Inflammatory macrophage treated with lipopolysaccharide for 1 hour (primary cell): ENCODE measurements at places on chromosomes 3 and 15.

- no peak for DNase-seq
Measured at GRCh38 chr3:188349933-188350332, 196.0 kb downstream of the LPP start.

GRCh38 chr3:11567516-11568467, 75.9 kb downstream of the VGLL4 start:
- DNase-seq: no peak

DNA sequence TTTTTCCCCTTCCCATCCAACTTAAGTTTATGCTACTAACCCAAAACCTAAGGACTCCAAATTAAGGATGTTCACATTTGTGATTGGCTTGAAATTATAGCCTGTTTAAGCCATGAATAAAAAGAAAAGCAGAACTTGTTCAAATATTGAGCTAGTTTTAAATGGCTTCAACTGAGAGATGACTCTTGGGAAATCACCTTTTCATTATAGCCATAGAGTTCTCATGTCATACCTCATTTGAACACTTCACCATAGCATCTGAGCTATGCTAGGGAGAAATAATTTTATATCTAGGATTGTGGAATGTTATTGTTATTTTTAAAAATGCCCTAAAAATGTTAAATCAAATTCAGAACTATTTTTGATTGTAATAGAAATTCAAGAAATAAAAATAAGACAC, 409.2 kb upstream of the RARB start:
- DNase-seq: no peak

DNA sequence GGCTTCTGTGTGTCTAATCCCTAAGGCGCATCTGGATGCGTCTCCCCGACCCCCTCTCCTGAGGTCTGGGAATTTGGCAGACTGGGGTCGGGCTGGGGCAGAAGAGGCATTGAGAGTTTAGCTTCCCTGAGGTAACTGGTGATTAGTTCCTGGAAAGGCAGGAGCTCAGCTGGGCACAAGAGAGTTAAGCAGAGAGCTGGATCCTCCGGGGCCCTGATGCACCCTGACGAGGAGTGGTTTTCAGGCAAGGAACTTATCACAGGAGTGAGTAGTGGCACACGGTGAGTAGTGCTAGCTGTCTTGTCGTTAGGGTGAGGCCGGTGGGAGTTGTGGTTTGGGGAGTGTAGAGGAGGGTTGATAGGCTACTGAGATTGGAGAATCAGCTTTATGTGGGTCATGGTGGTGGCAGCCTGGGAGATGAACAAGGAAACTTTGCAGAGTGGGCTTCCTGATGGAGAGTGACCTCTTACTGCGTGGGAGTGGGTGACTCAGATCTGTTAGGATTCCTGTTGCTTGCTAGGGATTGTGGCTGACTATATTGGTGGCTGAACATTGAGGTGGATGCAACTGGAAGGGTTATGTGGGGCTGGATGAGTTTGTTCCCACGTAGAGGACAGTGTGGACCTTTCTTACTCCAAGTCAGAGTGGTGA, 897 bp downstream of the RAD54L2 start:
- DNase-seq: peak; percentile 66

- DNase-seq: no peak
Measured at GRCh38 chr3:120057029-120057428, 37.2 kb downstream of the GSK3B start.

DNA sequence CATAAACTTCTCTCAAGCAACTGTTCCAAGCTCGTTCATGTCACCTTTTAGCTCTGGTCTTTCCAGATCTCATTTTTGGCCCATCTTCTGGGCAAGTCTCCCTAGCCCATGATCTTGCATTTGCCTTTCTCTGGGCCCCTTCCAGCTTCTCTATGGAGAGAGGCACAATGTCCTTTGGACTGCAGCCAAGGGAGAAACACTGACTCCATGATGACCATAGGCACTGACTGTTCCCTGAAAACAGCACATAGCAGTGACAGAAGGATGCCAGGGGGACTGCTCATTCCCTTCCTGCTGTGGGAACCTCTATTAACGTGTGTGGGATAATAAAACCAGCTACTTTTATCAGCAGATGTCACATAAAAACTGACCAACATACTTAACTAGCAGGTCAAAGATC, 60.3 kb downstream of the STRIT1 start:
- no peak for DNase-seq

- no peak for DNase-seq
Measured at GRCh38 chr3:174958671-174959328, 99.7 kb downstream of the NAALADL2 start.

- no peak for DNase-seq
Measured at GRCh38 chr15:70523616-70524015, 239.7 kb downstream of the UACA start.

- no peak for DNase-seq
Measured at GRCh38 chr3:187064210-187065115, 74.8 kb downstream of the RPL39L start.

DNA sequence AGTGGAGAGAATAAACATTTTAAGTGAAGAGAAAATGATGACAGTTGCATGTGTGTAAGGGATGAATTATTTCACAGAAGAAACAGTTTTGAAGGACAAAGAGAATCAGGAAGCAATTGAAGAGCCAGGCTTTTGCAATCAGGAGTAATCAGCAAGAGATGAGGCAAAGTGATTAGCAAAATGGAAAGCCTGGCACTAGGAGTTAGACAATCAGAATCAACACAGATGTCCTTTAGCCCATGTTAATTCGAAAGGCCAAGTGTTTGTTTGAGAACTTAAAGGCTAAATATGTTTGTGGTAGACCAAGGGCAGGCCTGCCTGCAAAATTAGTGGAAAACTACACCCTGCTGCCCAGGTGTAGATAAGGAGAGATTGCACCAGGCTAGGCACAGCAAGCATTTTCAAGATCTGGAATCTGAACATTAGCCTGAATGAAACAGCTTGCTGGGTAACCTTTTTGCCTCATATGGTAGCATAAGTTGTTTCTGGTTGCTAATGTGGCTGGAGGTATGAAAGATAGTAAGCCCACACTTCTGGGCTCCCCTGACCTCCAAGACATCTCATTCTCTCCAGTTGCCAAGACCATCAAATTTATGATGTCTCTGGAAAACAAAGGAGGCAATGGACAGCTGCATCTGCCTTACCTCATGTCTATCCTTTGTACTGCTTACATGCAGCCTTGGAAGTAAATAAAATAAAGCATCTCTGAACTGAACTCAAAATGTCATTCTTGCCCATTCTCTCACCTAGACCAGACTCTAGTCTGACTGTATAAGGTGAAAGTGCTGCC, 22.0 kb upstream of the LEKR1 start:
- peak; percentile 26 for DNase-seq

GRCh38 chr15:79962178-79962577, 8.8 kb downstream of the BCL2A1 start:
- peak; percentile 53 for DNase-seq

GRCh38 chr3:8220291-8220690, 281.3 kb upstream of the LMCD1 start:
- no peak for DNase-seq

DNA sequence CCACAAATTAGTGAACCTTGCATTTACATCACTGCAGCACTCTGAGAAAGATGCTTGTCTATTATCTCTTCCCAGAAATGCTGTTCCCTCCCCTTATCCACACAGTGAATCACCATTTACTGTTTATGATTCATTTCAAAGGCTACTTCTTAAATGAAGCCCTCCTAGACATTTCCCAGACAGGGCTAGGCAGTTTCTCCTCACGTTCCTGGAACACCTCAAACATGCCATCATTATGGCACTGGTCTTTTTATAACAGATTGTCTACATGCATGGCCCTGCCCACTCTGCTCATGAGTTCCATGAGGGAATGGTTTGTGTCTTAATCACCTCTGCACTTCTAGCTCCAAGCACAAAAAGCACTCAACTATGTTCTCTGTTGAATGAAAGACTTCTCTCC, 32.2 kb upstream of the TM2D3 start:
- no peak for DNase-seq

GRCh38 chr15:70437882-70438451, 325.4 kb downstream of the UACA start:
- DNase-seq: no peak

DNA sequence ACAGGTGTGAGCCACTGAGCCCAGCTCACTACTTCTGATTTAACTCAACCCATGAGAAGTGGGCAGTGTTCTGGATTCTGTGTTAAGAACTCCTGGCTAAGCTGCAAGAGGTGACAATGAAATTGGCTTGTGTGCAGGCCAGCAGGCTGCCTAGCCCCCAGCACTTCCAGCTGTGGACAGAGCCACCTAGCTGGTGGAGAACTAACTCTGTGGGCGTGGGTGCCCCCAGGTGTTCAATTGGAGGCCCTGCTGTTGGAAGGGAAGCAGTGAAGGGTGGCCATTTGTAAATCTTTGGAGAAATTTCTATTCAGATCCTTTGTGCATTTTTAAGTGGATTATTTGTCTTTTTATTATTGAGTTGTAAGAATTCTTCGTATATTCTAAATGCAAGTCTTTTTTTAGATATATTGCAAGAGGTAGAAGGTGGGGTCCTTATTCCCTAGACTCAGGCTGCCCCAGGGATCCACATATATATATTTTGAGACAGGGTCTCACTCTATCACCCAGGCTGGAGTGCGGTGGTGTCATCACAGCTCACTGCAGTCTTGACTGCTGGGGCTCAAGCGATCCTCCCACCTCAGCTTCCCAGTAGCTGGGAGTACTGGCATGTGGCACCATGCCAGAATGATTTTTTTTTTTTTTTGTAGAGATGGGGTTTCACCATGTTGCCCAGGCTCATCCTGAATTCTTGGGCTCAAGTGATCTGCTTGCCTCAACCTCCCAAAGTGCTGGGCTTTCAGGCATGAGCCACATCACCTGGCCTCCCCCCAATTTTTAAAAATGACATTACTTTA, 7.2 kb upstream of the SCAMP5 start:
- DNase-seq: no peak

GRCh38 chr3:111589303-111590142, 5.6 kb downstream of the ZBED2 start:
- no peak for DNase-seq

- DNase-seq: no peak
Measured at GRCh38 chr15:63083044-63083443, 38.6 kb upstream of the LACTB start.

- no peak for DNase-seq
Measured at GRCh38 chr15:80820092-80820491, 40.9 kb downstream of the CEMIP start.

DNA sequence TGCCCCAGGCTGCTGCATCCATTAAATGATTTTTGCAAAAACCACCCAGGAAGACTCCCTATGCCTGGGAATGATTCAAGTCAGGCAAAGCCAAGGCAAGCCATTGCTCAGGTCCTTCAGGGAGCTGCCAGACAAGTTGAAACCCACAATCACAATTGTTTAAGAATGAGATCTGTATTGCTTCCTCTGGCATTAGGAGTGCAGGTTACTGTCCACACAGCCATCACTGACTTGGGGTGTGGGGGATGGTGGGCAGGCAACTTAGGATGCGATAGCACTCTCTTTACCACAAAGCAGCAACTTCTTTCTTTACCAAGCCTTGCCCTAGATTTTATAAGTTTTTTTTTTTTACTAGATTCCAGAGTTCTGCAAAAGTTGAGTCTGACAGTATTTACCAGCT, 15.0 kb upstream of the IL20RB start:
- DNase-seq: no peak

DNA sequence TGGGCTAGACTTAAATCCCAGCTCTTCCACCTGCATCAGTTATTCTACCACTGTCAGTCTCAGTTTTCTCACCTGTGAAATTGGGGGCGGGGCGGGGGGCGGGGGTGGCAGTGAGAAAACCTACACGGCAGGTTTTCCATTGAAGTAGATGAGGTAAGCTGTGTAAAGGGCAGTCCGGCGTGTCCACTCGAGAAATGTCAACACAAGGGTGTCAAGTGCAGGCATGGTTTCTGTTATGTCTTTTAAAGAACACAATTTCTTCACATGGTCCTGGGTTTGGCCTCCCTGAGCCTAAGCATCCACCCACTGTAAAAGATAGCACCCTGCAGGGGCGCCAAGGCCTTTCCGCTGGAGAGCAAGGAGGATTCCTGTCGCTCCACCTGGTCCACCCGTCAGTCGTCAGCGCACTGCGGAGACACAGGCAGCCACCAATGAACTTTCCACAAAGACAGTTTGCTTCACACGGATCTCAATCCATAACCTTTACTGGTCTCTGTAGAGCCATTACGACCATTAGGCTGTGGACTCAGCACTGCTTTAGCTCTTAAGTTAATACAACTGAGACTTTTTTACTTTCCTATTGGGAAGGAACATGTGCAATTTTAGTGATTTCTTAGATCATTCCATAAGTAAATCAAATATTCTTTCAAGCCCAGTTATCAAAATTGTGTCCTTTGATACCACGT, 99.5 kb upstream of the FOXB1 start:
- DNase-seq: no peak

GRCh38 chr3:101642441-101642840, 34.5 kb downstream of the ZBTB11 start:
- no peak for DNase-seq
